ENCODE measurements at places on chromosomes 6 and 20.

DNA sequence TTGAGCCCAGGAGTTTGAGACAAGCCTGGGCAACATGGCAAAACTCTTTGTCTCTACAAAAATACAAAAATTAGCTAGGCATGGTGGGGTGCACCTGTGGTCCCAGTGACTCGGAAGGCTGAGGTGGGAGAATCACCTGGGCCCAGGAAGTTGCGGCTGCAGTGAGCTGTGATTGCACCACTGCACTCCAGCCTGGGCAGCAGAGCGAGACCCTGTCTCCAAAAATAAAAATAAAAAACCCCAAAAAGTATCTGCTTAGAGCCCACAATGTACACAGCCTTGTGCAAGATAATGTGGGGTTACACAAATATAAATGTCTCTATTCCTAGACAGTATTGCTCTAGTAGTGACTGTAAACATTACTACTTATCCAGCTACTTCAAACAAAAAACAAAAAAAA, 5.9 kb downstream of the ESF1 start:
- DNase-seq: no peak

- no peak for DNase-seq
Measured at GRCh38 chr20:59690976-59691375, 86.6 kb downstream of the PHACTR3 start.

DNA sequence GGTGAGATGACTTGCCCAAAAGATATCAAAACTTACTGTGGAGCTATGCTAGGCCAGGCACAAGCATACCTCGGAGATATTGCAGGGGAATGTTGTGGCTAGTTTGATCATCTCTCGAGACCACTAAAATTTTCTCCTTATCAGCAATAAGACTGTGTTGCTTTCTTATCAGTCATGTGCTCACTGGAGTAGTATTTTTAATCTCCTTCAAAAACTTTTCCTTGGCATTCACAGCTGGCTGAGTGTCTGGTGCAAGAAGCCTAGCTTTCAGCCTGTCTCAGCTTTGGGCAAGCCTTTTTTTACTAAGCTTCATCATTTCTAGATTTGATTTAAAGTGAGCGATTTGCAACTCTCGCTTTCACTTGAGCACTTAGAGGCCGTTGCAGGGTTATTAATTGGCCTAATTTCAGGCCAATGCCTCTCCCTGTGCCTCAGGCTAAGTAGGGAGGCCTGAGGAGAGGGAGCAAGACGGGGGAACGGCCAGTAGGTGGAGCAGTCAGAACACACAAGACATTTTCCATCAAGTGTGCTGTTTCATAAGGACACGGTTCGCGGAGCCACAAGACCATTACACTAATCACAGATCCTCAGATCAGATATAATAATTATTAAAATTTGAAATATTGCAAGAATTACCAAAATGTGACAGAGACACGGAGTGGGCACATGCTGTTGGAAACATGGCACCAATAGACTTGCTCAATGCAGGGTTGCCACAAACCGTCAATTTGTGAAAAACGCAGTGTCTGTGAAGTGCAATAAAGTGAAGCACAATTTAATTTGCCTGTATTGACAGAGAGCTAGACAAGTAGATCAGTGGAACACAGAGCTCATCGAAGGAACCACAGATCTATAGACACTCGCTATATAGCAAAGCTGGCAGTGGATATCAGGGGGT, 106.8 kb upstream of the SIRPG start:
- peak; percentile 23 for DNase-seq

GRCh38 chr6:142737368-142738034, 207.5 kb downstream of the HIVEP2 start:
- no peak for DNase-seq

- no peak for DNase-seq
Measured at GRCh38 chr6:49549691-49550491, 577 bp upstream of the C6orf141 start.

DNA sequence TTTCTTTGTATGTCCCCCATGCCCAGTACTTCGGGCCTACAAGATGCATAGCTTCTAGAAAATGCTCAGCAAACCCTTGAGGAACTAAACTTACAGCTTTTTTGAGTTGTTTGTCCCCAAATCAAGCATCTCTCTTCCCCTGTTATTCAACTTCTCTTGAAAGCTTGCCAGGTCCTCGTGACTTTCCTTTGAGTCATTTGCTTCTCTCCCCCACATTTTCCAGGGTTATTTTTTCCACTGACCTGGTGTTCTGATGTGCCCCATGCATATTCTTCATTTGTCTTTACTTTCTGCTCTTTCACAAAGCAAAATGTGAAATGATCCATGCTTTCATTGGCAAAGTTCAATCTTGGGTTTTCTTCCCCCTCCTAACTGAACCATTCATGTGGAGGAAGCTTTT, 204.8 kb downstream of the TFAP2A start:
- no peak for DNase-seq

- no peak for DNase-seq
Measured at GRCh38 chr20:2387180-2387577, 6.5 kb downstream of the TGM6 start.

DNA sequence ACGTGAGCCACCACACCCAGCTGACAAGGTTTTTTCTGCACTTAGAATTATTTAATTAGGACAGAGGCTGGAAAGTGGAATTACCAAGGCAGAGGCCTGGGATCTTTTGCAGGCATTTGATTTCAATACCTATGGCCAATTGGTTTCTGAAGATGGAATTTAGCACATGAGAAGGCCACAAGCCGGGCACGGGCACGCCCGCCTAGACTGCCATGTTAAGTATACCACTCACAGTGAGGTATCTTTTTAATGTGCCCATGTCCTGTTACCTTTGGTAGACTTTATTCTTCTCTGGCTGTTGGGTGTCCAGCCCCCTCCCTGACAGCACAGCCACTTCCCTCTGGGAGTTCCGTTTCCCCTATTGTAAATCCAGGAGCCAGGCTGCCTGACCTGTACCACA, 18.0 kb upstream of the TAF8 start:
- no peak for DNase-seq

DNA sequence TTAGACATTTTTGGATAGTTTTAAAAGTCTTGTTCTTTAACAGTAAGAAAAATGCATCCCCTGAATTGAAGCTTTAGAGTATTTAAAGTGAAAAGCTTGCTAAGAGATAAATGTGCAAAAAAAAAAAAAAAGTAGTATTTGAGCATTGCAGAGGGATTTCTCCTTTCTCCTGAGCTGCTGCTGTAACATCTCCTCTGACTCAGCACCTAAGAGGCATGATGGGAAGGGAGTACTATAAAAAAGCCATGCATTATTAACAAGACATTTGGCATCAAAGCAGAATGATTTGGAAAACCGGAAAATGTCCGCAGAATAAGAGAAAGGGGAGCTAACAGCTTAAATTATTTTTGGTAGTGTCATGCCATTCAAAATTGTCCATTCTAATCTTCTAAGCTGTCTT, 27.9 kb downstream of the B4GALT5 start:
- no peak for DNase-seq

DNA sequence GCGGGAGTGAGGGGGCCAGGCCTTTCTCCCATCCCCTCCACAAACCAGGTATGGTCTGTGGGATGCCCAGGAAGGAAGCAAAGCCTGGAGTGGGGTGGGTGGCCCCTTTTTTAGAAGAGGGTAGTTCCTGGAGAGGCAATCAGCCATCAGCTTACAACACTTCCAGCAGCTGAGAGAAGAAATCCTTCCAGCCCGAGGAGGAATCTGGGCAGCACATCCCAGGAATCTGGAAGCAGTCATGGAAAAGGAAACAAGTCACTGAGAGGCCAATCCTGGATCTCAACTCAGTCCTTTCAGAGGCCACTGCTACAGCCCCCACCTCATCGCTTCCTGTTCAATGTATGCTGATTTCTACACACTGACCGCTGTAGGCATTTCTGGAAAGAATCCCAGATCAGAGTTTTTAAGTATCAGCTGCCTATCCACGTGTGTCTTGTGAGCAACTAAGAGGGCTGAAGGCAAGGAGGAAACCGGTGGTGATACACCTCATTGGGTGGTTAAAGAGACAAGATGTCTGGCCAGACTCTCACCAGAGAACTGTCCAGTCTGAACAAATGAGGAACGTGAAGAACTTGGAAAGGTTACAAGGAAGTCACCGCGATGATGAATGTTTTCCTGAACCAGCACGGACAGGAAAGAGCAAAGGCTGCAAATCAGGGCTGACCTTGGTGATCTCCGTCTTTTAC, 92.9 kb upstream of the SHLD1 start:
- DNase-seq: no peak

DNA sequence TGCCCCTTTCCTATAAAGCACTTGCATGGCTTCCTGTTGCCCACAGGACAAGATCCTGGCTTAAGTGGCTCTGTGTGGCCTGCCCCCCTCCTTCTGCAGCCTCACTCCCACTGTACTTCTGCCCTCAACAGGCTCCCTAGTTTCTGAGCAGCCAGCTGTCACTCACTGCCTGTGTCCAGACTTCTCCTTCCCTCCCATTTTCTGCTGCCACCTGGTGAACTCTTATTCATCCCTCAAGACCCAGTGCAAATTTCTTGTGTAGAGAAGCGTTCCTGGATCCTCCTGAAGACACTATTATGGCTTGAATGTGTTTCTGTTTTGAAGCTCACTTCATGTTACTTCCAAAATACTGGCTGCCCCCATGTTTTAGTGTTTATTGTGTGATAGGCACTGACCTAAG, 26.5 kb downstream of the SNPH start:
- DNase-seq: no peak

- no peak for DNase-seq
Measured at GRCh38 chr6:170038251-170038650, 252.6 kb downstream of the DLL1 start.

- DNase-seq: no peak
Measured at GRCh38 chr6:45599053-45599452, 221.3 kb upstream of the SUPT3H start.

- no peak for DNase-seq
Measured at GRCh38 chr20:9989066-9989724, 45.6 kb upstream of the ANKEF1 start.

GRCh38 chr6:5563086-5563485, 301.8 kb downstream of the FARS2 start:
- no peak for DNase-seq

- no peak for DNase-seq
Measured at GRCh38 chr6:56655249-56655648, 12.6 kb upstream of the DST start.

DNA sequence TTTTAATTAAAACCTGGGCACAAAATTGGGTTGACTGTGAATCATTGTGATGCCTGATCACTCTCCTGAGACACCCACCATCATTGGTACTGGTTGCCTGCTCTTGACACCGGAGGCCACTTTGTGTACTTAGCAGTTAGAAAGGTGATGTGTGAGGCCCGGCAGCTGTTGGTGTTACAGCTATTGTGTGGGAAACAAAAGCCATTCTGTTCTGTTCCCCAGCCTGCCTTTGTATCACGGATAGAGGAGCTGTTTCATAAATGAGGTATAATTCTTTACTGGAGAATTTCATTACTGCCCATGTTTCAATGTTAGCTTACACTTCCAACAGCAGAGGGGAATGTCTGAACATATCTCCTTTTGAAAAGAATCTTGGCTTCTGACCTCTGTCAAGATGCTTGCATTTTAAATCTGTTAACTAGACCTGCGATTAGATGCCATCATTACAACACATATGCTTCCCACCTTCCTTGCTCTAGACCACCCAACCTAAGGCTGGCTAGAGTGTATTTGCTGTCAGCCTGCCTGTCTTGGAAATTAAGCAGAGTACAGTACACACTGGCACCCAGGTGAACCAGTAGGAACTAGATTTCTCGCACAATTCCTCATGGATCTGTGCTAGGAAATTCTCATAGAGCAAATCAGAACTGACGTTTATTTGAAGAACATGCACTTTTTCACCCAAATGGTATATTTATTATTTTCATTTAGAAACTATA, 142.4 kb upstream of the INSM1 start:
- peak; percentile 86 for DNase-seq

- no peak for DNase-seq
Measured at GRCh38 chr6:89311853-89312531, 3.1 kb downstream of the GABRR2 start.

DNA sequence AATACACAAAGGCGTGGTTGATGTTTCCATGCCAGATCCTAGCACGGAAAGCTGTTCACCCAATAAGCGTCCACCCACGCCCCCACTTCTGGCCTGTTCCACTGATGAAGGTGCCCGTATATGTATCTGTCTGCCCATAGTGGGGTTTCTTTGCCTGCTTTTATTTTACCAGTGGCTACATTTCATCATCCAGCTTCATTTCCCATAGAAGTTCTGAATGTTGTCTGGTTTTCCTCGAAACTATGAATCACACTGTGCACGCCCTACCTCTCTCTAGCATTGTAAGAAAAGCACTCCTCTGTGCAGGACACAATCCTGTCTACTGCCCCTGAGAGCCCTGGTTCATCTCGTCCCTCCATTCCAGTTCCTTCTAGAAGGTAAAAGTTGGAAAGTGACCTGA, 8.8 kb upstream of the CD93 start:
- no peak for DNase-seq

DNA sequence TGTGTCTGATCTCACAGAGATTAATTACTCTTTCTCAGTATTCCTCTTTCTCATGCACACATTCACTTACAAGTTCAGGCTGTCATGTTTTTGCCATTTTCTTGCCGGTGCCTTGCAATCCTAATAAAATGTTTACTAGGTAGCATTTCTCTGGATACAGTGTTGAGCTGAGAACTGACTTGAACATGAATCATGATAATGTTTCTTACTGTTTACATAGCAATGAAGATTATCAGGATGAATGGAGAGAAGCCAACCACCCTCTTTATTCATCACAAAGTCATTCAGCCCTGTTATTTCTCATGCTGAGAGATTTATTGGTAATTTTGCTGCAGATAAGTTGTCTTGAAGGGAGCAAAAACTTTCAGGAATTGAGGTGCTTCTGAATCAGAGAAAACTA, 185.5 kb upstream of the ECI2 start:
- no peak for DNase-seq

GRCh38 chr20:16821211-16822089, 73.3 kb downstream of the OTOR start:
- peak; percentile 5 for DNase-seq

DNA sequence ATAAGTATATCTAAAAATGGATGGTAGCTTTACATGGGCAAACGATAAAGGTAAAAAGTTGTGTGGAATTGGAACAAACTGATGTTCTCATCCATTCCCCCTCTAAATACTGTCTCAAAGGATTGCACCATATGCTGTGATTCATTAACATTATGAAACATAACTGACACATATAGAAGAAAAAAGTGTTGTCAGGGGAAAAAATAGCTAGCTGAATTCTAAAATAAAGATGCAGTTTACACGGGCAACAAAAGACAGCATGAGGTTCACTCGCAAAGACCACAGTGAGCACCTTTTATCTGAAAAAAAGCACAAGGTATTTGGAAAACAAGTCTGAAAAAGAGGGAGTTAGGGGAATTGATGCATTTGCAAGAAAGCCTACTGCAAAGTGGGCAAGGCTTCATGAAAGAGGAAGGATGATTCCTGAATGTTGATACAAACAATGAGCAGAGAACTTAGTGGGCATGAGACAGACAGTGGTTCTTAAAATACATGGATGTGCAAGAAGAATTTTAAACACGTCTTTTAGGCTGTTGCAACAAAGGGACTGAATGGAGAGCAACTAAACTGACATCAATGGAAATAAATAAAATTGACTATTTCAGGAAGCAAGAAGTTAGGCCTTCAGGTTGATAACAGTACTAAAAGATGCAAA, 280.9 kb downstream of the KIF16B start:
- DNase-seq: no peak

GRCh38 chr6:116665464-116665863, 3.1 kb downstream of the ZUP1 start:
- DNase-seq: no peak

- no peak for DNase-seq
Measured at GRCh38 chr6:159897603-159898002, 6.8 kb downstream of the MAS1 start.
